Activated naive CD8-positive, alpha-beta T cell treated with anti-CD3 and anti-CD28 coated beads, Interleukin-2, amount 10 ng/mL, durations not matched to agents 7 days and 5 days (primary cell): ENCODE measurements at places on chromosomes 7 and 10. TPM values are rescaled to one million over a fixed set of nuclear protein-coding genes. Genes with fewer than 3 reads are reported as not detected.

DNA sequence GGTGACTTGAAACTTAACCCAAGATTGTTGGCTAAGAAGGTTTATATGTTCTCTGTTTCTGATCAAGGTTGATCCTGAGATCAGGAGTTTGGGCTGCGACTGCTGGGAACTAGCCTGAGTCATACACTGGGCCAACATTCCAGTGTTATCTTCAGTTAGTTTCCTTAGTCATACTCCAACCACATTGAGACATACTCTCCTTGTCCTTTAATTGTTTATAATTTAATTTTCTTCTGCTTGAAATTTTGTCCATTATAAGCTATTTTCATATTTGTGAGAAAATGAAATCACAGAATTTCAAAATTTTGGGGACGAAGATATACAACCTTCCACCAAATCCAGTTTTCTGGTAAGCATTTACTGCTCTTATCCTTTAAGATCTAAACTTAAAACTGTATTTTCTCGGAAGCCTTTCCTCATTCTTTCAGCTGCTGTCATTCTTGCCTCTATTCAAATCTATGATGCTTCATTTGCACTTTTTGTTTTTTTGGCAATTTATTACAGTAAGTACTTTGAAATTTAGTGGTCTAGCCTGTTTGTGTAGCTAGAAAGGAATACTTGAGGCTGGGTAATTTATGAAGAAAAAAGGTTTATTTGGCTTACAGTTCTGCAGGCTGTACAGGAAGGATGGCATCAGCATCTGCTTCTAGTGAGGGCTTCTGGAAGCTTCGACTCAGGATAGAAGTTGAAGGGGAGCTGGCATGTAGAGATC lies 63.4 kb upstream of the POT1 start:
- DNase-seq: no peak

- DNase-seq: no peak
Measured at GRCh38 chr10:35331894-35332640, 4.2 kb upstream of the CCNY start.

The SYT15 gene
- 1.1 TPM for total RNA-seq

GRCh38 chr10:24737001-24737400 lies 13.3 kb upstream of the ARHGAP21 start:
- DNase-seq: no peak

- no peak for DNase-seq
Measured at GRCh38 chr10:14355750-14356149, 25.0 kb upstream of the FRMD4A start.

- DNase-seq: no peak
Measured at GRCh38 chr7:130902755-130903357, 168.8 kb upstream of the KLF14 start.

DNA sequence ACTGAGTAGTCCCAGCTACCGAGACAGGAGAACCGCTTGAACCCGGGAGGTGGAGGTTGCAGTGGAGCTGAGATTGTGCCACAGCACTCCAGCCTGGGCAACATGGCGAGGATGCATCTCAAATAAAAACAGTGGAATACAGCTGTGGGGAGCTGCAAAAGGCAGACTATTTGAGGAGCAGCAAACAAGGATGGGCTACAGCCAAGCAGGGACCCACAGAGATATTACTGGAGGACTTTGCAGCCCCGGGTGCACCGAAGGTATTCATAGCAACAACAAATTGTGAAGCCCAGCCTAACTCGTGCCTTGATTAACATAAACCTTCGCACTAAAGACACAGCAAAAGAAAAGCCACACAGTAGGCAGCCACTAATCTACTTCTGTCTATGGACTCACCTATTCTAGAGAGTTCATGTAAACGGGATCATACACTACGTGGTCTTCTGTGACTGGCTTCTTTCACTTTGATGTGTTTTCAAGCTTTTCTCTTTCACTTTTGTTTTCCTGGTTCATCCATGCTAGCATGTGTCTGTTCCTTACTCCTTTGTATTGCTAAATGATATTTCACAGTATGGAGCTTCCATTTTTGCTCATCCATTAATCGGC lies 34.0 kb downstream of the PODXL start:
- no peak for DNase-seq

GRCh38 chr7:123867225-123867624 lies 22.3 kb downstream of the HYAL4 start:
- no peak for DNase-seq

DNA sequence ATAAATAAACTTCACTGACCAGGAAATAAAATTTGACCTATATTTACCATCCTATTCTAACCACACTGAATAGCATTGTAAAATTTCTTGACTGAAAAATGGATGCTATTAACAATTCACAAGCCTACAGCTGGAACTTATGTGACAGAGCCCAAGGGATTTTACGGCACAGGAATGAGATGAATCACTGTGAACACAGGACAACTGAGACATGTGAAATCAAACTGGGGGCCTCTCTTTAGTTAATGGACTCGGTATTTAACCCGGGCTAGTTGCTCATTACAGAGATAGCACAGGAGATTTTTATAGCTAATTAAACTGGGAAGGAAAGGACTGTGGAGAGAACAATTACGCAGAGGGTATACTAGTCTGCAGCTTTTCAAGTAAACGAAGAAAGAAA lies 100.6 kb downstream of the MICU1 start:
- no peak for DNase-seq
